ENCODE measurements at places on chromosomes 5 and 9.

GRCh38 chr5:41637424-41637823 lies 127.0 kb upstream of the PLCXD3 start:
- DNase-seq = no peak

DNA sequence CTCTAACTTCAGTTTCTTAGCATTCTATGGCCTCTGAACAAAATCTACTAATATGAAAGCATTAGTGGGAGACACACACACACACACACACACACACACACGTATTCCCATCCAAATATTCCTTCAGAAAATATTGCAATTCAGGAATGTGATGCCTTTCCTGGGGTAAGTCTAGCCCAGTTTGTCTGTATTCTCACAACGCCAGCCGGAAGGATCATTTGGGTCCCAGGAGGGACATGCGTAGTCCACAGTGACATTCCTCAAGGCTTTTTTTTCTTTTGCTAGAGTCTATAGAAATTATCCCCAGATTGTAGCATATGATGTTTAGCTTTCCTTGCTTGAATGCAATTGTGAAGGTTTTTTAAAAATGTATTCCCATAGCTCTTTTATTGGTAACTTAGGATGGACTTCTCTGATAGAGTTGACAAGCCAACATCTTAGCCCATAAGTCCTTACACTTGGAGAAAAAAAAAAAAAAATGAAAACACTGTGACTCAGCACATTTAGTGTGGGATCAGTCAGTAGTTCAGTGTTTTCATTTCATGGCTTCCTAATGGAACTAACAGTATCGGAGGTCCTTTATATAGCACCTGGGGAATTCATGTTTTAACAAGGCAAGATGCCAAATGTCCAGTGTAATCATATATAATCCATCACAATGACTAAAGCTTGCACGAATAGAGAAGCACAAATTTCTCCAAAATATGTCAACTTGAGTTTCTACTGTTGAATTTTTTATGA lies 316.5 kb downstream of the DIRAS2 start:
- no peak for DNase-seq

DNA sequence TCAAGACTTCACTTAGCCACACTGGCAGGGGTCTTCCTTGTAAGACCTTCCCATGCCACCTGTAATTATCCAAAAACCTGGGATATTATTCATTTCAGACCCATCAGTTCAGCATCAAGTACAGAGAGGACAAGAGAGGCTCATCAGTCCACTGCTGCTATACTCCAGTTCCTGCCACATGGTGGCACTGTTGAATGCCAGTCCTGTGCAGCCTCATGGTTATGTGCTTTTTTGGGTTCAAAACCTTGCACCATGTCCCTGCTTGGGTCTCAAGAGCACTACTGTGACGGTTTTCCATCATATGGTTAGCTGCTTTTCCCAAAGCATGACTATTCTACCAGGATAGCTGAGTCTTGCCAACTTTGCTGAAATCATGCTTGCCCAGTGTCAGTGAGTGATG lies 8.5 kb downstream of the PTGS1 start:
- DNase-seq = no peak

GRCh38 chr5:7391814-7392692 lies 3.9 kb upstream of the ADCY2 start:
- DNase-seq = no peak

GRCh38 chr5:60437308-60437707 lies 262.7 kb downstream of the DEPDC1B start:
- no peak for DNase-seq

GRCh38 chr9:116800074-116800473 lies 113.0 kb downstream of the TRIM32 start:
- DNase-seq = no peak

DNA sequence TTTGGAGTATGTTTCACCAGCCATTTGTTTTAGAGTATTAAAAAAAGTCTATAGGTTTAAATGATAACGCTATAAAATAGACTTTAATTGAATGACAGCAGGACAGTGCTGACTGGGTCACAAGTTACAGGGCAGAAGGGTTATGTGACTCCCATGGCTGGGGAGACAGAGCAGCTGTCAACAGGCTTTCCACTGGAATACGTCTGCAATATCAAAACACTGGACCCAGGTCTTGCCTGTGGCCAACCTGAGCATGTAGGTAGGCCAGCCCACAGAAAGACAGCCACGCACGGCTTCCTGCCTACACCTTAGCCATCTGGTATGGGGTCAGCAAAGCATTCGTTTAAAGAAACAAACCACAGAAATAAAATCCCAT lies 80.7 kb downstream of the OTULIN start:
- DNase-seq = no peak

DNA sequence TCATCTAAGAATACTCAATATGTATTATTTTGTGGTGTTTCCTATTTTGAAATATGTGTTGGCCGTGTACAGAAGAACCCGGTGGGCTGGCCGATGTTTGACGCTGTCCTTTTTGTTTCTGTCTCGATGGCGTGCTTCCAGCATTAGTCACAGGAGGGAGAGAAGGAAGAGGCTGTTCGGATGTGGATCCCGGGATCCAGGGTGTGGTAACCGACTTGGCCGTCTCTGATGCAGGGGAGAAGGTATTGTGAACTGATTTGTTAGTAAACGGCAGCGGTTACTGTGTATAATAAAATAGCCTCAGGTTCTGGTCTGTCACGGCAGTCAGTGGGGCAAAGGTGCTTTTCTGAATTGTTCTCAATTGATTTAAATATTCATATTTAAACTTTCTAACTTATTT lies 275.0 kb downstream of the ARHGEF28 start:
- DNase-seq = no peak

DNA sequence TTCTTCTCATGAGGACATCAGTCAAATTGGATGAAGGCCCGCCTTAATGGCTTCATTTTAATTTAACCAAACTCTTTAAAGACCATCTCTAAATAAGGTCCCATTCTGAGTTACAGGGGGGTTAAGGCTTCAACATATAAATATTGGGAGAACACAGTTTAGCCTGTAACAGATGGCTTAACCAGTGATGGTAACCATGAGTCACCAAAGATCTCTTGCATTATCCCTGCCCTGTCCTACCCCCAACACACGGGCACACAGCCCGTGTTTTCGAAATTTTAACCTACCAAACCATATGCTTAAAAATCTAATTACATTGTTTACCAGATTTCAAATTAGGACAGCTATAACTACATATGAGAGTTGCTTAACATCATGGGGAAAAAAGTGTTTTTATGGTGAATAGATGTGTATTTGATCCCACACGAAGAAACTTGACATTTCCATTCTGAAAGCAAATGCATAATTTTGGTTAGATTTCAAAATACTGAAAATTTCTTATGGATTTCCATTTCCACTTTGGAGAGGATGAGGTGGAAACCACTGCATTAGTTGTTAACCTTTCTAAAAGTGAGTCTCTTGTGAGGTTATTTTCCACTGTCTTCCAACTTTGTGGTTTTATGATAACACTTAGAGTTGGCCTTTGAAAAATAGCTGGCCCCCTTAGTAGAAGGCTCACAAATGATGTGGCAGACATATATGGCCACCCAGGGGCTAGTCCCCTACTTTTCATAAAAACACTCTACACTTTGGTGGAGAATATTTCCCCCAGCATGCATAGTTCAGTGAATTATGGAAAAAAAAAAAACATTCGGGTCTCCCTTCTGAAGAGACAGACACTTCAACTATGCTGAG lies 849.3 kb downstream of the TLE1 start:
- no peak for DNase-seq

- no peak for DNase-seq
These were observed 33.1 kb downstream of the SPIN1 start for GRCh38 chr9:88421348-88421747.

- no peak for DNase-seq
These were observed 499.1 kb upstream of the GRIN3A start for GRCh38 chr9:102237520-102237919.

GRCh38 chr9:126057121-126057825 lies 269.4 kb upstream of the MVB12B start:
- no peak for DNase-seq

Data from hippocampal formation (tissue), 2 donors.